Renal cortex interstitium (tissue), 15 donors: ENCODE measurements at places on chromosomes 4 and X. TPM values are rescaled to one million over a fixed set of nuclear protein-coding genes. Genes with fewer than 3 reads are reported as not detected.

The TMEM271 gene
- polyA plus RNA-seq = not detected

The SLITRK4 gene
- polyA plus RNA-seq = 17.1 TPM

GRCh38 chr4:34534916-34535315, 1709.4 kb downstream of the ARAP2 start:
- DNase-seq = no peak

DNA sequence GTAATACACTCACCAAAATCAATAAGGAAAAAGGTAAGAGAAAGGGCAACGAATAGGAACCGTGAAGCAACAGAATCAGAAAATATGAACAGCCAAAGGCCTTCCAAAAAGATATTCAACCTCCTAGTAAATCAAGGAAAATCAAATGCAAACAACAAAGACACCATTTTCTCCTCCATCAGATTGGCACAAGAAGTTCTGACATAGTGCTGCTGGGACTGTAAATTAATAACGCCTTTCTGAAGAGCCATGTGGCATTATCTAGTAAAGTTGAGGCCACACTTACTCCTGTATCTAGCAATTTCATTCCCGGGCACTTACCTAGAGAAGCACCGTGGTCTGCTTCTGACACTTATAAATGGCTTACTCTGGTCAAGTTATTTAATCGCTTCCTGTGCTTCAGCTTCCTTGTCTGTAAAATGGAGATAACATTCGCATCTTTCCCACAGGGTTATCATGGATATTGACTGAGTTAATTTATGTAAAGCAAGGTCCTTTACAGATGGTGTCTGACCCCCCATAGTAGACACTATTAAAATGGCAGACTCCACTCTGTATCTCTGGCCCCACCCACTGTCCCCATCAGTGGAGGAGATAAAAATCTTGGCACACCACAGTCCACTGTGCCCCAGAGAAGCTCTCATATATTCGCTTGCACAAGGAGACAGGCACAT, 20.5 kb upstream of the ENPP6 start:
- no peak for DNase-seq

- no peak for DNase-seq
These were observed 52.8 kb downstream of the PPP1R2C start for GRCh38 chrX:42725196-42725595.

DNA sequence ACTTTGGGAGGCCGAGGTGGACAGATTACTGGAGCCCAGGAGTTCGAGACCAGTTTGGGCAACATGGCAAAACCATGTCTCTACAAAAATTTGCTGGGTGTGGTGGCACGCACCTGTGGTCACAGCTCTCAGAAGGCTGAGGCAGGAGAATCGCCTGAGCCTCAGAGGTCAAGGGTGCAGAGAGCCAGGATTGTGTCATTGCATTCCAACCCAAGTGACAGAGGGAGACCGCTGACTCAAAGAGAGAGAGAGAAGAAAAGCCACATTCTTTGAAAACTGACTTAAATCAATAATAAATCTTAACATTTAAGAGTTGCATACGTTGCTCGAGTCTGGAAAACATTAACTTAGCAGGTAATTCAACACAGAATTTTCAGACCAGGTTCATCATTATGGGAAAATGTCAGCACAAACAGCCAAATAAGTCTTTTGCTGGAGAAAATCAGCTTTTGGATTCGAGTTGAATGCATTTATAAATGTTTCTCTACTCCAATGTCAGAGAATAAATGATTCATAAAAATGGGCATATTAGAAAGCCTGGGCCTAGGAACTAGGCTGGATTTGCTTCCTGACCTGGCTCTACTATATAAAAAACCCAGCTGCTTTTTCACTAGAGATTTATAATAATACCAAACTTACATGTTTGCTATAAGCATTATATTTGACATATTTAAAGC, 68.3 kb upstream of the RBPJ start:
- DNase-seq = no peak

DNA sequence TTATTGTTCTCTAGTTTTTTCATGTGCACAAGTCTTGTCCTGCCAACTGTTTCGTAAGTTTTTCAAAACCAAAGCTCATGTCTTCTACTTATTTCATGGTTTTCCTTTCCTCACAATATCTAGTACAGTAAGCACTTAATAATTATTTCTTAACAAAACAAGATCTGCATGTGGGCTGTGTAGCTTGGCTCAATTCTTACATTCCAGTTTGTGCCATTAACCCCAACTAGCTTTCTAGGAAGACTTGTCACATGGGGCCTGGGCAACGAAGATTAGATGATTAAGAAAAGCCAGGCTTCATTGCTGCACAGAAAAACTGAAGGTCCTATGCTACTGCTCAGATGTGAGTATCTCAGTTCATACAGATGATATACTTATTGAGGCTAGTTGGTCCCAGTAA, 155.3 kb upstream of the TEX13A start:
- DNase-seq = no peak

- peak; percentile 25 for DNase-seq
These were observed 74.1 kb downstream of the NBDY start for GRCh38 chrX:56802921-56803849.

- no peak for DNase-seq
These were observed 105.8 kb upstream of the DCLK2 start for GRCh38 chr4:149972407-149972806.

DNA sequence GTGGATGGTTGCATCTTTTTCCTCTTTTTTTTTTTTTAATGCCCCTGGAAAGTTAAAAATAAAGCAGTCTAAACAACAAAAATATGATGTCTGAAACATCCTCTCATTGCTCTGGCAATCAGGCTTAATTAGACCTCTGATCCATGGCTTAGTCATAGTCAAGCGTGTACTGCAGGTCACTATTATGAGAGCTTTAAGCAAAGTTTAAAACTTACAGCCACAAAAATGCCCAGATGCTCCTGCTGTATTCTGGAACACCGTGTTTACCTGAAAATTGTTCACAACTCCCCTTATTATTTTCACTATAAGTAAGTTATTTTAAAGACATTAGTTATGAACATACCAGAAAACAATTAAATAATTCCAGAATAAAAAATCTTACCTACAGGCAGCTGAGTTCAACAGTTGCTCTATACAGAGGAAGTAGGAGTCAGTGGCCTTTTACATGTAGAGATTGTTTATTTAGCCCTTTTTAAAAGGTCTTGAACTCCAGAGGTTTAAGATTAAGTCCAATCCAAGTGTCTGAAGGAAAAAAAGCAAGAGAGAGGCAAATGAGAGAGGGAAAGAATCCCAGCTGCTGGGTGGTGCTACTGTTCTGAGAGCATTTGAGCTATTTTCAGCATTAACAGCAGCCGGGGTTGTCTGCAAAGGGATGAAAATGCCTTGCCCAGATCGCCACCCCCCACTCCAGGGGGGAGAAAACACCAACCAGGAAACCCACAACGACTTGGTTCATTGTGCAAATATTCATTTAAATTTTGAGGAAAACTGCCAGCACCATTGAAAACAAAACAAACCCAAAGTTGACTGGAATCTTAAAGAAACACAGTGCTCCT, 36.9 kb downstream of the SORBS2 start:
- DNase-seq = no peak

- no peak for DNase-seq
These were observed 110.2 kb upstream of the MYOZ2 start for GRCh38 chr4:119025420-119025819.

DNA sequence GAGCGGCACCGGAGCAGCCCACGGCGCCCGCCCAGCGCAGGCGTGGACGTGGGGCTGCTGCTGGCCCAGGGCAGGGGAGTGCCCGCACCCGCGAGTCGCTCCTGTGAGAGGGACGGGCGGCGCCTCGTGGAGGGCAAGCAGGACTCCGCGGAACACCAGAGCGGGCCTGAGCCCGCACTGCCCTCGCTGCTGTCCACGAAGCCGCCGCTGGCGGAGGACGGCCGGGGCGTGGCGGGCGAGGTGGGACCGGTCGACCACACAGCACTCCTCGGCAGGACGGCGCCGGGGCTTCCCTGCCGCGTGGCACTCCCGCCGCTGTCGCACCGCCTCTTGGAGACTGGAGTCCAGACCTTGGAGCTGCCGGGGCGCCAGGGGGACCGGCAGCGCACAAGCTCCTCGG, 29.0 kb downstream of the FAM53A start:
- DNase-seq = no peak

GRCh38 chrX:2484721-2485648, 15.8 kb downstream of the DHRSX start:
- DNase-seq = no peak

- DNase-seq = no peak
These were observed 100.1 kb downstream of the PPARGC1A start for GRCh38 chr4:23789762-23790161.

DNA sequence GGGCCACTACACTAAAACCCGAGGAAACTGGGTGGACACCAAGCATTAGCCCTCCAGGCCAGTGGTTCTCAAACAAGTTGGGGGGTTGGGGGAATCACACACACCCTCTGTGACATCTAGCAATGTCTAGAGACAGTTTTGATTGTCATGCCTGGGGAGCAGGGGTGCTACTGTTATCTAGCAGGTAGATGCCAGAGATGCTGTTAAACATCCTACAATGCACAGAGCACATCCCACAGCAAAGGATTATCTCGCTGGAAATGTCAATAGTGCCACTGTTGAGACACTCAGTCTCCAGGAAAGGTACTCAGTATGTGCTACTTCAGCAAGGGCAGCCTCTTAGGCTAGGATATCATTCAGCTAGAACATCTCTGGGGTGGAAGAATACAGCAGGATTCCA, 1.3 kb downstream of the SMC1A start:
- no peak for DNase-seq

DNA sequence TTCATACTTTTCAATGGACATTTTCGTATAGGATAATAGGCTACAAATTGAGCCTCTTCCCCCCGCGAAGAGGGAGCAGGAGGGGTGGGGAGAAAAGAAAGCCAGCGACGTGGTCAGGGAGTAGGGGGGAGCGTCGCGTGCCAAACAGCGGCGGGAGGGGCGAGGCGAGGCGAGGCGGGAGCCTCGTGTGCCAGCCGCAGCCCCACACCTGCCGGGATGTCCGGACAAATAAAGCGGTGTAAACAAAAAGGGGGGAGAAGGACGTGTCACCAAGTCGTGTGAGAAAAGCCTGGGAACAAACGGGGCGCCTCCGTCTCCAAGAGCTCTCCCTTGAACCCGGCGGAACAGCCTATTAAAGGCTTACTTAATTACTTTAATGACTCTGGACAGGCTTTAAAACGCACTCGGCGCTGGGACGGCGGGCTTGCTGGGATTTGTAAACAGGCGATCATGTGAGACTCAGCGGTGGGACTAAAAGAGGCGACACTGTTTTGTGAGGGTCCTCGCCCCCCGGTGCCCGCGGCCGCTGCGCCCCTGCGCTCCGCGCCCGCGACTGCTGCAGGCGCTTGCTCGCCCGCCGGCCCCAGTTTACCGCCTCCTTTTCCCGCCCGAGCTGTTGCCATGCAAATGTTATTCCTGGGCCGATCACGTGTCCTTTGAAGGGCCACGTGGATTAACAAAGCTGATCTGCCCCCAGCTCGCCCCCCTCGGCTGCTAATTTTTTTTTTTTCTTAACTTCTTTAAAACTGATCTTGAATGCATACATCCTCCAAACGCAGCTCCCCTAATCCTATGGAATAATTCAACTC, at the start of gene HELT:
HELT (plus strand) TSS at position 527 of the 809 bp plus-strand sequence. CDS start 439 bp downstream, outside the sequence.
- no peak for DNase-seq

DNA sequence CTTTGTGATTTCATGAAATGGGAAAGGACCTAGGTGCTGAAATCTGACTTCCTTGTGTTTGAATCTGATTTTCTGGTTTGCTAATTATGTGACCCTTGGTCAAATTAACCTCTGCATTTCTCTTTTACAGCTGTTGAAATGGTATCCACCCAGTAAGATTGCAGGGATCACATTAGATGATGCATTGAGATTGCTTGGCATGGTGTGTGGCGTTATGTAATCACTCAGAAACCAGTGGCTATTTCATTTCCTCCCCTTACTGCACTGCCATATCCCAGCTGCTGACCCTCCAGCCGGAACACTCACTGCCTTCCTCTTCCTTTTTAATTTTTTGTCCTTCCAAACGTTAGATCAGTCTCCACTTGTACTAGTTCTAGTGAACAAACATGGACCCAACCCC, 79.0 kb downstream of the KLHL8 start:
- no peak for DNase-seq

DNA sequence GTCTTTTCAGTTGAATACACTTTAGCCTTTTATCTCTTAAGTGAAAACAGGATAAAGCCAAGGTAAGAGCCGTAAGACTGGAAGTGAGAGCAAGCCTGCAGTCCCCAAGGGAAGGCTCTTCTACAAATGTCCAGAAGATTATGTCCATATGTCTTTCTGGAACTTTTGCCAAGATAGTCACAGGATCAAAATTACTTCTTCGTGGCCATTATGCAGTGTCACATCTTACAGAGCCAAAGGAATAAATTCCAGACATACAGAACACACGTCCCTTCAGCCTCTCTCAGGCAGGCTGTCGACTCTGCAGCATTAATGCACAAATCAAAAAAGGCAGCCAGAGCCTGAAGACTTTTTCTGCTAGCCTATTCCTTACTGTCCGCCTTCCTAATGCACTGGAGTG, 10.9 kb upstream of the GATB start:
- peak; percentile 27 for DNase-seq

DNA sequence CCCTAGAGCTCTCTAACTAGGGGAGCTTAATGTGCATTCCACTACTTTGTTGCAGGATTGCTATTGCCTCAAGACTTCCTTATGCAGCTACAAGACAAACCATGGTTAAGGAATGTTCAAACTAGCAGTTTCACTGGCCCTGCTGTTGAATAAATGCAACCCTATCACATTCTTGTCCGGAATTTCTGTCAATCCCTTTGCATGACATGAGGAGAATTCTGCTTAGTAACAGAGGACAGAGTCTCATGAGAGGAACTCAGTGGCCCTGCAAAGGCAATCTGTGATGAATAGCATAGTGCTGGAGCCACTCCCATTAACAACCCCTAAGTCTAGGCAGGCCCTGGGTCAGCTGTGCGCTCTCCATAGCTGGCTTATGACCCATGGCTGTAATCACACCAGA, 30.7 kb upstream of the SGMS2 start:
- DNase-seq = no peak

DNA sequence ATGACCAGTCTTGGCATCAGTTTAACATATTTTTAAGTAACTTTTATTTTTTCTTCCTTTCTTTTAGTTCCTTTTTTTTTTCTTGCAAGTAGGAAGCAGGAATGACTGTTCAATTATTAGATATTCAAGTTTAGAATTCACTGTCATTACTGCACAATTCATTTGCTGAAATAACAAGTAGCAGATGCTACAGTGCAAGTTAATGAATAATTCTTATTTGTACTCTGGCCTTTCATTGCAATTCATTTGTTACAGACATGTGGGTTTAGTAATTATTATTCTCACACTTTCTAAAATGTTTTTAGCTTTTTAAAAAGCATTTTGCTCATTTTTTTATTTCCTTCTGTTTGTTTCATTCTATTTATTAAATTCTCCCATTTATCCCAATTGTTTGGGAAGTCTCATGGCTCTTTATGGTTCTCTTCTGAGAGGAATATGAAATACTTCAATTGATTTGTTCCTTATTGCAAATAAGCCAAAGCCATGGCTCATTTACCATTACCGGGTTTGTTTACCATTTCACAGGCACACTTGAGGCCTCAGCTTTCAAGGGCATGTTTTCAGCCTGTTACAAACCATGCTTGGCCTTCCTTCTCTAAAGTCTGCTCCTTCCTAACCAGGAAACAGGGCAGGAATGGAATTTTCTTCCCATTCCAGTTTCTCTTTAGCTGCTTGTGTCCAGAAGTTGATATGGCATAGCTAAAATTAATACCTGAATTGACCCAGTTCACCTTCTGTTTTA, 4.6 kb upstream of the DCAF4L1 start:
- DNase-seq = no peak

GRCh38 chrX:31213941-31214340, 142.1 kb upstream of the FTHL17 start:
- no peak for DNase-seq

GRCh38 chr4:111601671-111602070, 543.6 kb upstream of the FAM241A start:
- DNase-seq = no peak

- no peak for DNase-seq
These were observed 16.6 kb downstream of the FAM114A1 start for GRCh38 chr4:38884254-38884653.
